ENCODE measurements at places on chromosomes 4 and X.

- peaks cover 68% of the 10 kb centered on the region for H3K36me3 ChIP-seq
- H3K27me3 ChIP-seq, result no peaks in the 10 kb centered on the region
- DNase-seq, result no peak
- H3K4me3 ChIP-seq, result no peak overlapping the region
- no peak overlapping the region for H3K27ac ChIP-seq
Observed at GRCh38 chr4:41646862-41647261, 101.7 kb downstream of the PHOX2B start.

- no peaks in the 10 kb centered on the region for H3K4me1 ChIP-seq
- no peaks in the 10 kb centered on the region for H3K36me3 ChIP-seq
- DNase-seq, result no peak
Observed at GRCh38 chrX:63387411-63387810, 36.3 kb upstream of the SPIN4 start.

DNA sequence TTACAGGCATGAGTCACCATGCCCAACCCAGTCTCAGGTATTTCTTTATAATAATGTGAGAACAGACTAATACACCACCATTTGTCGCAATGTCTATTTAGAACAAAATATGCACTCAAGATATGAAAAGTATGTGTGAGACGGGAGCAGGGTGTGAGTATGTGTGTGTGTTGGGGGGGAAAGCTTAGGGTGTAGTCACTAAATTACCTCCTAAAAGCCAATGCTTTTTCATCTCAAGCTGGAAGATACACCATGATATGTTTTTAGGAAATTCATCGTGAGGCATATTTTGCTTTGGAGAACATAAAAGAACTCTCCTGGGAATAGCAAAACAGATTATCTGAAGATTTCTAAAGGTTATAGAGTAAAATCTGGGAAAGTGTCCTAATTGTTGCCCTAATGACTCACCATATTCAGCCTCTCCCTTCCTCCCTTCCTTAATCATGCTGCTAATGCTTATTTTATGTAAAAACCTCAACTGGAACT is 262.7 kb downstream of the PDHA2 start:
- H3K4me3 ChIP-seq, result no peak overlapping the region
- H3K27ac ChIP-seq, result no peak overlapping the region
- H3K36me3 ChIP-seq, result no peaks in the 10 kb centered on the region
- H3K27me3 ChIP-seq, result no peaks in the 10 kb centered on the region
- no peaks in the 10 kb centered on the region for H3K4me1 ChIP-seq
- DNase-seq, result no peak

GRCh38 chrX:10177601-10178000 is 20.8 kb downstream of the CLCN4 start:
- H3K36me3 ChIP-seq, result no peaks in the 10 kb centered on the region
- H3K4me3 ChIP-seq, result no peak overlapping the region
- H3K27me3 ChIP-seq, result no peaks in the 10 kb centered on the region
- no peak for DNase-seq
- no peak overlapping the region for H3K27ac ChIP-seq
- peaks cover 11% of the 10 kb centered on the region for H3K4me1 ChIP-seq

- no peak overlapping the region for H3K4me3 ChIP-seq
- DNase-seq, result no peak
- no peaks in the 10 kb centered on the region for H3K4me1 ChIP-seq
- peaks cover 34% of the 10 kb centered on the region for H3K36me3 ChIP-seq
Observed at GRCh38 chrX:15451913-15452312, 41.2 kb downstream of the PIR start.

GRCh38 chr4:119894650-119895208 is 171.9 kb downstream of the MAD2L1 start:
- no peak for DNase-seq
- no peak overlapping the region for H3K27ac ChIP-seq
- H3K4me3 ChIP-seq, result no peak overlapping the region
- no peaks in the 10 kb centered on the region for H3K4me1 ChIP-seq

GRCh38 chrX:144006811-144007210 is 122.9 kb downstream of the UBE2NL start:
- no peak for DNase-seq
- H3K36me3 ChIP-seq, result no peaks in the 10 kb centered on the region
- no peak overlapping the region for H3K27ac ChIP-seq
- H3K4me3 ChIP-seq, result no peak overlapping the region
- no peaks in the 10 kb centered on the region for H3K4me1 ChIP-seq
- H3K27me3 ChIP-seq, result no peaks in the 10 kb centered on the region

GRCh38 chrX:55593756-55594257 is 29.4 kb upstream of the FOXR2 start:
- no peak for DNase-seq
- H3K4me3 ChIP-seq, result no peak overlapping the region
- H3K27ac ChIP-seq, result no peak overlapping the region

GRCh38 chrX:143934542-143934941 is 50.7 kb downstream of the UBE2NL start:
- H3K36me3 ChIP-seq, result no peaks in the 10 kb centered on the region
- no peaks in the 10 kb centered on the region for H3K4me1 ChIP-seq
- no peak for DNase-seq
- no peak overlapping the region for H3K4me3 ChIP-seq

- no peak overlapping the region for H3K27ac ChIP-seq
- H3K27me3 ChIP-seq, result peaks cover 4% of the 10 kb centered on the region
- no peaks in the 10 kb centered on the region for H3K4me1 ChIP-seq
- H3K36me3 ChIP-seq, result no peaks in the 10 kb centered on the region
Observed at GRCh38 chr4:80989921-80990544, 40.5 kb upstream of the BMP3 start.

DNA sequence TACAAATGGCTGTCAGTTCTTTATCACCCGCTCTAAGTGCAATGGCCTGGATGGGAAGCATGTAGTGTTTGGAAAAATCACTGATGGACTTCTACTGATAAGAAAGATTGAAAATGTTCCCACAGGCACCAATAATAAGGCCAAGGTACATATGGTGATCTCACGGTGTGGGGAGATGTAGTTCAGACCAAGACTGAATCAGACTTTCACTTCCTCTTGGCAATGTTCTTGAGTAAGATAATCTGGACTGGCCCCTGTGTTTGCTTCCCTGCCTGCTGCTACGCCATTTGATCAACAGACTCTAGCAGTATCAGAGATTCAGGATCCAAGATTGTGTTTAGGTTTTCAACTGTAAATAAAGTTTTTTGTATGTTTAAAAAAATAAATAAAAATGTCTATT is 682.2 kb upstream of the AMOT start:
- H3K27me3 ChIP-seq, result no peaks in the 10 kb centered on the region
- no peaks in the 10 kb centered on the region for H3K4me1 ChIP-seq
- no peaks in the 10 kb centered on the region for H3K36me3 ChIP-seq
- H3K27ac ChIP-seq, result no peak overlapping the region
- DNase-seq, result no peak
- no peak overlapping the region for H3K4me3 ChIP-seq

DNA sequence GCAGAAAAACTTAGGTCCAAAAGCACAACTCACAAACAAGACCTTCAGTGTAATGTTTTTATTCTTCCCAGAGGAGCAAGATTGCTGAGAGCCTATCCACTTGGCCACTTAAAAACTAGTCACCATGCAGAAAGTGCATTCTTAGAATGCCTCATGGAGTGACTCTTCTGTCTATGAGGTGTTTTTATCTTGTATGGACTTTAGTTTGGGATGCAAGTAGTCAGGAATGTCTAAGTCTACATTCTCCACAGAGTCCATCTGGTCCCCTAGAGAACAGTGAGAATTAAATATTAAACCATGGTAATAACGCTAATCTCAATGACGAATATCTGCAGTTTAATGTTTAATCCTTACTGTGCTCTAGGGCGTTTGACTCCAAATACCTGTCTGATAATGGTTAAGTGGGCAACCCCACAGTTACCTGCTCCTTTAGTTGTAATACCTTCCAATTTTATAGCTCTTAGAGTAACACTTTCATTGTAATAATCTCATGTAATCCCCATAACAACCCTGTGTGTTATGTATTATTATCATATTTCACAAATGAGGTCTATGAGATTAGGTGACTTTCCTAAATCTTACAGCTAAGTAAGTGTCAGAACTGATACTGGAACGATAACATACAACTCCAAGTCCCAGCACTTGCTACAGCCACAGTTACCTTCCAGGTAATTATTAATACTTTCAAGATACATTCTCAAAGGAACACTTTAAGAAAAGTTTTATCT is 235.6 kb upstream of the JADE1 start:
- H3K4me3 ChIP-seq, result no peak overlapping the region
- no peaks in the 10 kb centered on the region for H3K27me3 ChIP-seq
- no peak overlapping the region for H3K27ac ChIP-seq
- H3K4me1 ChIP-seq, result peaks cover 48% of the 10 kb centered on the region

DNA sequence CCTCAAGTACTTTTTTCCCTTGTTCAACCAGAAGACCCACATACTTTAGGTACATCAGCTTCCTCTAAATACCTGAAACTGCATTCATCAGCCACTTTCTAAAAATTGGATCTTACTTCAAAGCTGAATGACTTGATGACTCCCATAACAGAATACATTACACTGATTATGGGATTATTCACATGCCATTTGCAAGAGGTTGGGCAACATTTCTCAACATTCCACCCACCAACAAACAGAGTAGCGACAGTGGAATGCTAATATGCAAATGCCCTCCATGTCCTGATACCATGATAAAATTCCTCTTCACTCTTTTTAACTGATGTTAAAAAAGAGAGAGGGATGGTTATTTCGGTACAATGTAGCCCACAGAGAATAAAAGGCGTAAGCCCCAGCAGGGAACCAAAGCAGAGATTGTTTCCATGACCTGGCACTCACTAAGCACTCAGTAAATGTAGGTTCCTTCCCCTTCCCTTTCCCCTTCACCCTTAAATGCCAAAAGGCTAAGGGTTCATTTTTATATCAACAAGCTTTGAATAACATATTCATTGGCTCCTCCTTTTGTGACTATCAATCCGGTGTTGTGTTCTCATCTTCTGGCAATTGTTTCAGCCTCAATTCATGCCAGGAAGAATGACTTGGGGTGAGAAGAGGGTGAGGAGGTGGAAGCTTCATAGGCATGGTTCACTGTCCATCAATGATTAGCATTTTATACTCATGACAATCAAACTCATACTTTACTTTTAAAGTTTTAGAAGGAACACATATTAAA is 317.2 kb downstream of the DHX15 start:
- H3K4me3 ChIP-seq, result no peak overlapping the region
- DNase-seq, result no peak
- H3K27ac ChIP-seq, result no peak overlapping the region

DNA sequence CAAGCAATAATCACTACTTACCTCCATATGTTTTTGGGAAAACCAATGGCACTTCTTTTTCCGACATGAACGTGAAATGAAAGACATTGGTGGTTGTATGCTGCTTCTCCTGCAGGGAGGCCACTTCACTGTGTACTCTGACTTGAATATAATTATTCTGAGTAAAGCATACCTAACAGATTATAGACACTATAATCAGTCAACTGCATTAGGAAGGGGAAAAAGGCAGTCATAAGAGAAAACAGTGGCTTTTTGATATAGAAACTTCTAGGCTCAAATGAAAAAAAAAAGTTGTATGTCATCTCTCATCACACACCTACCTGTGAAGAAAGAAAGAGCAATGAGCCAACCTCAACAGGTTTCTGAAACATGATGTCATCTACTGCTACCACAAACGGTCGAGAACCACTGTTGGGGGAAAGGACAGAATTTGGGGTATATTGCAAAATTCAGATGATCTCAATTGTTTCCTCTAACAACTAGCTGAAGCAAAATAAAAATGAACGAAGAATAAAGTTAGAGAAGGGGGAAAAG is 37.4 kb downstream of the PRDX4 start:
- no peaks in the 10 kb centered on the region for H3K4me1 ChIP-seq
- no peaks in the 10 kb centered on the region for H3K27me3 ChIP-seq
- no peak overlapping the region for H3K4me3 ChIP-seq

DNA sequence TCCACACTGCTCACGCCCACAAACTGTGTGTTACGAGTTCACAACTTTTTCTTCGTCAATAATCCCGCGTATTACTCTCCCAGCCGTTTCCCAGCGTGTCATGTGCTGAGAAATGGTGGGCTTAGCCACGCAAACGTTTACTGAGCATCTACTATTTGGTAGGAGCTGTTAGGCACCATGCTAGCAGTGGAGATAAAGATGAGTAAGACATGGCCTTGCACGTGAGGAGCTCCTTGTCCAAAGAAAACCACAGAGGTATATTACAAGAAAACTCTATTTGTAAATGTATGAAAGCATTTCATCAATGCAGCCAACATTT is 821 bp upstream of the TMEM128 start:
- no peak for DNase-seq
- H3K27me3 ChIP-seq, result no peaks in the 10 kb centered on the region
- H3K4me3 ChIP-seq, result peak overlapping the region; percentile 85
- peaks cover 22% of the 10 kb centered on the region for H3K36me3 ChIP-seq

- no peaks in the 10 kb centered on the region for H3K4me1 ChIP-seq
- no peak overlapping the region for H3K4me3 ChIP-seq
- no peak overlapping the region for H3K27ac ChIP-seq
- DNase-seq, result no peak
- no peaks in the 10 kb centered on the region for H3K36me3 ChIP-seq
Observed at GRCh38 chr4:141169391-141169790, 36.1 kb upstream of the RNF150 start.

GRCh38 chr4:123817025-123817688 is 420.6 kb downstream of the SPRY1 start:
- H3K27me3 ChIP-seq, result no peaks in the 10 kb centered on the region
- H3K36me3 ChIP-seq, result no peaks in the 10 kb centered on the region
- H3K4me1 ChIP-seq, result no peaks in the 10 kb centered on the region

GRCh38 chrX:134718105-134718965 is 60.1 kb upstream of the PLAC1 start:
- no peaks in the 10 kb centered on the region for H3K27me3 ChIP-seq
- peak; percentile 14 for DNase-seq
- no peaks in the 10 kb centered on the region for H3K36me3 ChIP-seq
- H3K4me1 ChIP-seq, result peaks cover 6% of the 10 kb centered on the region
- no peak overlapping the region for H3K4me3 ChIP-seq

DNA sequence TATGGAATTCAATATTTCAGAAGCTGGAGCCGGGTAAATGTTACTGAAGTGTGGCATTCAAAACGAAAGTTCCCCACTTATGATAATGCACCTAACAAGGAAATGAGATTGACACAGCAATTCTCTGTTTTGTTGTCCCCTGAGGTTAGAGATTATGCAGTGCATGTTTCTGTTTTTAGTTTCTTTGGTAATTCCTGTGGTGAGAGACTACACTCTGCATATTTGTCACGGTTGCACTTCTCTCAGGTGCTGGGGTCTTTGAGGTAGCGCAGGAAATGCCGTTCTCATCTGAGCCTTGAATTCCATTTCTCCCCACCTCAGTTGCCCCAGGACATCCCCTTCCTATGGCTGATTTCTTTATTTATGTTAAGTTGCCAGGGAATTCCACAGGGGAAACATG is 15.3 kb upstream of the BEND4 start:
- H3K36me3 ChIP-seq, result no peaks in the 10 kb centered on the region
- H3K4me1 ChIP-seq, result no peaks in the 10 kb centered on the region
- H3K27me3 ChIP-seq, result no peaks in the 10 kb centered on the region
- no peak overlapping the region for H3K4me3 ChIP-seq
- DNase-seq, result no peak

GRCh38 chr4:613126-613525 is 12.2 kb upstream of the PDE6B start:
- peaks cover 8% of the 10 kb centered on the region for H3K27me3 ChIP-seq
- no peak overlapping the region for H3K4me3 ChIP-seq
- no peaks in the 10 kb centered on the region for H3K36me3 ChIP-seq
- no peaks in the 10 kb centered on the region for H3K4me1 ChIP-seq
- DNase-seq, result no peak

GRCh38 chr4:8192748-8193738 is 6.0 kb upstream of the SH3TC1 start:
- H3K27me3 ChIP-seq, result no peaks in the 10 kb centered on the region
- H3K36me3 ChIP-seq, result no peaks in the 10 kb centered on the region
- no peak overlapping the region for H3K27ac ChIP-seq
- DNase-seq, result no peak
- no peak overlapping the region for H3K4me3 ChIP-seq
- H3K4me1 ChIP-seq, result peaks cover 50% of the 10 kb centered on the region
